ENCODE measurements at places on chromosomes 5 and 9.

GRCh38 chr5:1438871-1439270, 6.4 kb downstream of the SLC6A3 start:
- no peak for DNase-seq

DNA sequence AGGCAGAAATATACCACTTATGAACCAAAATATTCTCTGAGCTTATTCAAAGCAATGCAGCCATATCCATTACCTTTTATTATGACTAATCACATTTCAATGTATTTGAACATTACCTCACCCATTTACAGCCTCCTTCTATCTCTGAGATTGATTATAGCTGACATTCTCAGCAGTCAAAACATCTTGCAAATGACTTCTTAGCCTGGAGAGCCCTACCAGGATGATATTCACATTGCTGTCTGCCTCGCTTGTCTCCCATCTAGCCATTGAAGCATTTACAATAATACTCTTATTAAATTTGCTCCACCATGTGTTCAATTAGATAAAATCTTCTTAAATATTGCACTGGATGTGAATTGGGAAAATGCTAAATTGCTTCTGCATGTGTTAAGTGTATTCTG, 1879.9 kb upstream of the ACO1 start:
- DNase-seq: no peak

- no peak for DNase-seq
These were observed 1005.0 kb upstream of the CDH10 start for GRCh38 chr5:25649628-25650265.

GRCh38 chr5:158921441-158922262, 178.1 kb downstream of the EBF1 start:
- DNase-seq: no peak

GRCh38 chr9:11199335-11199734, 586.5 kb upstream of the PTPRD start:
- DNase-seq: no peak

DNA sequence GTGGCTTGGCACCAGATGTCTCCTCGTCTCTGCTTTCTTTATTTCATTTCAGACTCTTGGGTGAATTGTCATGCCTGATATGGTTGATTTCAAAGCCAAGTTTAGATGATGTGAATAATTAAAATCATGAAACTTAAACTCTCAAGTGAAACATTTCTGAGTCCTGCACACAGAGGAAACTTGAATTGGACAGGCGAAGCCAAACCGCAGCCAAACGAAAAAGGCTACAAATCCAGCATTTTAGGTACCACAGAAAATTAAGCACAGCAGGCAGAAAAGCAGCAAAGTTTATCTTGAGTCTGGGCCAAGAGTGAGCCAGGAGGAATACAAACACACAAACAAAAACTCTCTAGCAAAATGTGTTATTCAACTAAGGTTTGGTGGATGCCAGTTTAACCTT, 659.8 kb upstream of the KLF4 start:
- no peak for DNase-seq

DNA sequence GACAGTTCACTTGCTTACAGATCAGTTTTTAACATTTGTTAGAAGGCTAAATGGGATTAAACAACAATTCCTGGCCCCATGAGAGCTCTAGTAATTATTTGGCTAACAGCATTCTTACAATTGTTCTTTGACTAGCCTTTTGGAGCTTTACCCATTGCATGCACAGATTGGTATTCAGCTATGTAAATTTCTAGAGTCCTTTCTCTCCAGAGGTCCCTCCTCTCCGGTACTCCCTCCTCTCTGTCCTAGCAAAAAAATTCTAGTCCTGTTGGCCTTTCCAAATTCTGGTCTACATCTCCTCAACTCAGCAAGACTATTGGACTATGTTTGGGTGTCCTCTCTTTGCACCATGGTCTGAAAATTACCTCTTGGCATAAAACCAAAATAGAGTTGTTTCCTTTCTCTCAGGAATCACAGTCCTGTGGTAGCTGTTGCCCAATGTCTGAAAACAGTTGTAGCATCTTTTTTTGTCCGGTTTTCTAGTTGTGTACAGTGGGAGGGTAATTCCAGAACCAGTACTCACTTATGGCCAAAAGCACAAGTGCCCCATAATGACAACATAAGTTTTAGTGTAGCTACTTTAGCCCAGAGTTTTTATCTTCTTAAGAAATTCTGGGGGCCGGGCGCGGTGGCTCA, 18.1 kb downstream of the SAR1B start:
- no peak for DNase-seq
